CD4-positive, alpha-beta T cell treated with Interleukin-4 for 4 hours (primary cell): ENCODE measurements at places on chromosomes 7 and 10.

DNA sequence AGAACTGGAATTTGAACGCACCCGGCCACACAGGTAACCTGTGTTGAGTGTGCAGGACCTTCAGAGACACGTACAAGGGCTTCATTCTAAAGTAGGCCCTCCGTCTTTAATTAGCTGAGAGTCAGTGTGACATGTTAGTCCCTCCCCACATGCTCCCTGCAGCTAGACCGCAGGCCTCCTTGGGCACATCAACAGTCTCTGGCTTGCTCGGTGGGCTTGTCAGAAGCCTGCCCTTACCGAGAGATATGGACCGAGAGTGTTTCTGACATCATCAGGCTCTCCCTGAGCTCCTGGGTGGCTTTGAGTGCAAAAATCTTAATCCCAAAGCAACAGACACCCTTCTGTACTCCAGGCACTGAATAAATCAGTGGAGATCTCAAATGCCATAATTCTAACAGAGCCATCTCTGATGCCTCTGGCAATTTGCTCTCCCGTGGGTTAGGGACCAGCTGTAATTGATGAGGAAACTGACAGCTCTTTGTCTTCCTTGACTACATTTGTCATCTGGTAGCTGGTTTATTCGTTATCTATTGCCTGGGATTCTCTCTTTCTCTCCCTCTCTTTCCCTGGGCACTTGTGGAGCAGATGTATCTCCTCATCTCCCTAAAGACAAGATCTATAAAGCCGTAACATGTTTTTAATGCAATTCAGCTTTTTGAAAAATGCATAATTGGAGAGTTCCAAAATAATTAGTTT is 850.6 kb downstream of the TYW1 start:
- no peak for DNase-seq

DNA sequence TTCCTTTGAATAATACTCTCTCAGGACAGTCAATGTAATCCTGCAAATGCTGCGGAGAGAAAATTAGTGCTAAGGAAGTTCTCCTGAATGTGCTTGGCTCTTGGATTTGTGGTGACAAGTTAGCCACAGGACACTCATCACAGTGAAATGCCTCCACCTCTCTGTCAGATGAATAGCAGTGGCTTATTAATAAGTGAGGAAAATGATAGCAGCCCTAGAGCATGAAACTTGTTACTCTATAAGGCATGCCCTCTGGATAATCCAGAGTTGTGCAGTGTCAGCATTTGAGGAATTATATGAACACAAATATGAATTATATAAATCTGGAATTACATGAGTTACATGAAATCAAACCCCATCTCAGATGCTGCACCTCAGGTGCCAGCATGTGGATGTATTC is 23.5 kb upstream of the TBX20 start:
- no peak for DNase-seq

DNA sequence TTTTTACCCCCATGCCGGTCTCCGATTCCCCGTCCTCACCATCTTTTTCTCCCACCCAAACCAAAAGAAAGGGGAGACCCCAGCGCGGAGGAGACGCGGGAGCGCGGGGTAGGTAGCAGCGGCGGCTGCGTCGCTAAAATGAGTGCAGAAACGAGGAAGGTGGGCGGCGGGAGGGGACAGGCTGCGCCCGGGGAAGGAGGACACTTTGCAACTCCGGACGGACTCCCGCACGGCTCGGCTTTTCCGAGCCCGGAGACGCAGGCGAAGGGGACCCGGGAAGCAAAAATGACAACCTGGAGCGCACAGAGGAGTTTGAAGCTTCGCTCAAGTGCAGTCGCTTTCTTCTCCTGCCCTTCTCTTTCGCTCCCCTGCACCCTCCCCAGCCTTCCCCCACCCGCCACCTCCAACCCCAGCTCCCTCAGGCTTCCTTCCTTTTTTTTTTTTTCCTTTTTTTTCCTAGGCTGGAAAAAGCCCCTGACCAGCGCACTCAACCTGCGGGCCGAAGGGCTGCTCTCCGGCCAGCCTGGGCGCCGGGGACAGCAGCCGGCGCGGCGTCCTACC is 453 bp downstream of the SFMBT2 start:
- DNase-seq: no peak

DNA sequence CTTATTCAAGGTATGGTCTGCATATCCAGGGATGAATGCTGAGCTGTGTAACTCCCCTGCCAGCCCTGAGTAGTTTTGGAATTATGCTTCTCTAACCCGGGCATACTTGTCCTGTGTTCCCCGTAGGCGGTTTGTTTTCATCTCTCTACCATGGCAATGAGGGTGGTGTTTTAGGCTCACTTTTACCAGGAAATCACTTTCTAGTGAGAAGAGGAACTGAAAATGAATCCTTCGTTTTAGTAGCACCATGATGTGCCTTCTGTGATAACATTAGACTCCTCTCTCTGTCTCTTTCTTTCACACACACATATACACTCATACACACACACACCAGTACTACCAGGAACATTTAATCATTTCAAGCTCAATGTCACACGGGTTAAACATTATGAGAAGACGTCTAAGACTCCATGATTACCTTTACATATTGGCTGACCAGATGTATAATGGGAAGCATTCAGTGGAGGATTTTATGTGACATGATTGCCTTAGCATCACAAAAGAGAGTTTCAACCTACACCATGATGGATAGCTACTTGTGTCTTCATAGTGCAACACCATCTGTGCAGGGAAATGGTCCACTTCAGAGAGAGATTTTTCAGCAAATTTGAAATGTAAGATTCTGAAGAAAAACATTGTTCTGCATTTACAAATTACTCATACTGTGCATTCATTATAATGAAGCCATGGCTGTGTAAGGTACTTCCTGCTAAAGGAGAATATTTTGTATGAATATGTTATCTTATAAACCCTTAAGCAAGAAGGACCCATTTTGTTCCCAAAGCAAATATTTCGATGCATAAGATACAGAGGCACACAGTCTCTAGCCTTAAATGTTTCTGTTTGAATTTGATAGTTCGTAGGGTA is 31.0 kb upstream of the PFKP start:
- DNase-seq: peak; percentile 9

GRCh38 chr7:129947049-129947448 is 5.7 kb downstream of the UBE2H start:
- no peak for DNase-seq

DNA sequence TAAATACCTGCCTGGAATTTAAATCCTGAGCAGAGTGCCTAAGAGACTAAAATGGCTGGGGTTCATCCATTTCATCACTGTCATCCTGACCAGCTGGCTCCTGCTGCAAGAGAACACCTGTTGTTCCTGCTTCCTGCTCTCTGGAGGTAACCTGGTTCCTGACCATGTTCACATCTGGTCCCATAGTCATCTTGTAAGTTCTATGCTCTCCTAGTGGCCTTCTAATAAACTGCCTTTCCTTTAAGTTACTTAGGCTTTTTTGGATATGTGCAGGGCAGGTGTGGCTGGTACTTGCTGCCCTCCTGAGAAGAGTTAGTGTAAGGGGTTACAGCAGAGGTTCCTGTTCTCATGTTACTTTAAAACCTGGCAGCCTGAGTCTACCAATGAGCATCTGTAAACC is 80.0 kb downstream of the NRCAM start:
- no peak for DNase-seq

DNA sequence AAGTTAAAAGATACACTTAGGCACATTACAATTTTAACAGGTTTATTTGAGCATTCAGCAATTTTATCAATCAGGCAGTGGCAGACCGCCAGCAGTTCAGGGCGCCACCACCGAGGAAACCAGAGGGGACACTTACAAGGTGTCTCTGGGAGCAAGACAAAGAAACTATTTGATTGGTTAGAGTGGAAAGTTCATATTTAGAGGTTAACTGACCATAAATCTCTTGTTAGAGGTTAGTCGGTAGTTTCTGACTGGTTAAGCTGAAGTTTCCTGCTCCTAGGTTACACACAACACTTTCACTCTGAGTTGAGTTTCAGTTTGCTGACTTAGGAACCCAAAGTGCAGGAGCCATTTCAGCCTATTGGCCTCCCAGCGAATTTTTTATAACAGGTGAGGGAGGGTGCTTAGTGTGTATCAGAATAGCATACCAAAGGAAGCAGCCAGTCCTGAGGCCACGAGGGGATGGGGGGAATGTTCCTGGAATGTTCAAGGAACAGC is 10.8 kb upstream of the PVRIG start:
- peak; percentile 30 for DNase-seq

DNA sequence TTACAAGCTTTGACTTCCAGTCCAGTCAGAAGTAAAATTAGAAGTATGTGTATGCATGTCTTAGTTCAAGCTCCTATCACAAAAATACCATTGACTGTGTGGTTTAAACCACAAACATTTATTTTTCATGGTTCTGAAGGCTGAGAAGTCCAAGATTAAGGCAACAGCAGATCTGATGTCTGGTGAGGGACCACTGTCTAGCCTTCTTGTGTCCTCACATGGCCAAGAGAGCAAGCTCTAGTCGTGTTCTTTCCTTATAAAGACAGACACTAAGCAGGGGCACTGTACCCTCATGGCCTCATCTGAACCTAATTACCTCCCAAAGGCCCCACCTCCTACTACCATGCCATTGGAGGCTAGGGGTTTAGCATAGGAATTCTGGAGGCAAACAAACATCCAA is 41.3 kb upstream of the ARL4A start:
- DNase-seq: no peak

GRCh38 chr10:98617906-98618520 is 171.3 kb upstream of the HPS1 start:
- no peak for DNase-seq

- DNase-seq: no peak
Observed at GRCh38 chr10:15393139-15393825, 22.2 kb upstream of the FAM171A1 start.

DNA sequence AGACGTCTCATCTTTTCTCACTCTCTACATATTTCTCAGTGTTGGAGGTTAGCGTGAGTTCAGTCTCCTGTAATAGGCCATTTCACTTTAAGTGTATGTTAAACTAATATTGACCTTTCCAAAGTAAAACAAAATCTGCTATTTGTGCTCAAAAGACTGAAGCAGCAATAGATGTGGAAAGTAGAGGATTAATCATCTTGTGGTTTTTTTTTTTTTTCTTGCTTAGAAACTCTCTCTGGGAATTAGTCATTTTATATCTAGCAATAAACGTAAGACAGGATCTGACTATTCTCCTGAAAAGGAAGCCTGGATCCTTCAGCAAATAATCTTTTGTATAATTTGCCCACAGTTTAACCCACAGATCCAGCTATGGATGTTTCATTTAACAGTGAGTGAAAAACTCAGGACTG is 81.7 kb downstream of the NRP1 start:
- no peak for DNase-seq

GRCh38 chr7:144763291-144763690 is 72.6 kb downstream of the TPK1 start:
- DNase-seq: no peak

GRCh38 chr10:89301232-89301631 is 614 bp upstream of the IFIT2 start:
- peak; percentile 32 for DNase-seq

DNA sequence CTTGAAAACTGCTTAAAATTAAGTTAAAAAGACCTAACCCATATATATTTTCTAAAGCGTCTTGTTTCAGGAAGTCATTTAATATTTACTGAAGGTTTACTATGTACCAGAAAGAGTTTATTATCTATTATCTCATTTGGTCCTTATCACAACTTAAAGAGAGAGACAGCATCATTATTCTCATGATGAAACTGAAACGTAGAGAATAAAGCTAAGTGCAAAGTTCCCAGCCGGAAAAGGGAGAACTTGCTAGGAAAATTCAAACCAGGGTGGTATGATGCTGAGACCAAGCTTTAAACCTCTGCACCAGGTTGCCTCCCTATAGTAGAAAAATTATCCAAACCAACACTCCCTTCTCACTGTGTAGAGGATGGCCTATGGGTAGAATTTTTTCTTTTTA is 207.7 kb upstream of the BMPER start:
- no peak for DNase-seq

DNA sequence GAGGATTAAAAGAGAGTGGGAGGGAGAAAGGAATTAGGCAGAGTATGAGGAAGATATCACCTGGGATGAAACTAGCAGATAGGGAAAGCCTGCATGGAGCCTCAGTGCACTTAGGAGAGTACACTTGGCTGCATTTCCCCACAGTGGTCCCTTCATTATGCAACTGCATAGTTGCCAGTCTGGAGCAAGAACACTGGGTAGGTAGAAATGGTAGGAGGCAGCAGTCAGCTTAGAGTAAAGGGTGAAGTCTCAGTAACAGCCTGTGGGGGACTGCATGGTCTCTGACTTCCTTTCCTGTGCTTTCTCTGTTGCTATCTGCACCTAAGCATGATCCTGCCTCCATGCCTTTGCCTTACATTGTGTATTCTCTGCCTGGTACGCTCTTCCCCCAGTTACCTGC is 14.0 kb upstream of the PCGF5 start:
- no peak for DNase-seq

DNA sequence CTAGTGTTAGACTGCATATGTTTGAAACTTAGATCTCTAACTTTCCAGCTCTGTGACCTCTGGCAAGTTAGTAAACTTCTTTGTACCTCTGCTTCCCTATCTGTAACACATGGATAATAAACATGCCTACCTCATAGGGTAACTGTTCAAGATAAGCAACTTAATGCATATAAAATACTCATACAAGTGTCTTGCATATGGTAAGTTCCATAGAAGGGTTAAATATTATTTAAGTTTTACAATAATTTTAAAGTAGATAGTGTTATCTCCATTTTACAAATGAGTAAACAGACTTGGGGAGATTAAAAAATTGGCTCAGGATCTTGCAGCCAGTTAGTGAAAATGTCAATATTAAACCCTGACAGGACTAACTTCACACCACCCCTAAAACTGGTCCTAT is 30.1 kb upstream of the CD36 start:
- DNase-seq: no peak

DNA sequence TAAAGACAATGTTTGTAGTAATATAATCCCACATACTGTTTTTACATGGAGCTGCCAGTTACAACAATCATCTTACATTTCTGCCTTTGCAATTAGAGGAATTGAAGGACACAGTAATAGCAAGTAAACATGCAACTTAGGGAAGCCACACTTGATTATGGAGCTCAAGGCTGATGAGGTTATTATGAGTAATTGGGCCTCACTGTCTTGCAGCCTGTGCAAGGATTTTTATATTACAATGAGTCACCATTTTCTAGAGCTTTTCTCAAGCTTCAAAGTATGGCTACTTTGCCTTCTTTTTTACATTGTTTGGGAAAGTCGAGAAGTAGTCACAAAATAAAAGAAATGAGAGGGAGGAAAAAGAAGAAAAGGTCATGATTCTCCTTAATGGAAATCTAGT is 226.4 kb downstream of the KIAA1217 start:
- DNase-seq: no peak

GRCh38 chr7:117019786-117020590 is 66.7 kb downstream of the ST7 start:
- DNase-seq: no peak

DNA sequence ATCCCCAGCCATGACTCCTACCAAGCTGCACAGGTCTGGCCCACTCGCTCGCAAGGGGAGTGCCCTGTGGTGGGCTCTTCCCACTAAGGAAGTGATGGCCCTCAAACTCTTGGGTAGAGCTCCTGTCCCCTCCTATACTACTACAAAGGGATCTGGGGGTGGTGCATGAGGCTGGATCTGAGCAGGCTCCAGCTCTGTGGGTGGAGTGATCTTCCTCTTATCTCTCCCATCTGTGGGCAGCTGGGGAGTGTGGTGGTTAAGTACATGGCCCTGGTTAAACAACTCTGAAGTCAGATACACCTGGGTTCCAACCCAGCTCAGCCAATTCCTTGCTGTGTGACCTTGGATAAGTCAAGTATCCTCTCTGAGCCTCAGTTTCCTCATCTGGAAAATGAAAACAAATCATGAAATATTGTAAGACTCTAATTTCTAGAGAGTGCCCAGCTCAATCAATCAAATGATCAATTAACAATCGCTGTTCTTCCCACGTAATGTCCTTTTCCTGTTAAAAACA is 17.4 kb downstream of the DDIT4 start:
- DNase-seq: peak; percentile 42

GRCh38 chr10:131642966-131643365 is 257.8 kb upstream of the PPP2R2D start:
- no peak for DNase-seq
